BE2C (cell line): ENCODE measurements at places on chromosomes 2 and 18.

DNA sequence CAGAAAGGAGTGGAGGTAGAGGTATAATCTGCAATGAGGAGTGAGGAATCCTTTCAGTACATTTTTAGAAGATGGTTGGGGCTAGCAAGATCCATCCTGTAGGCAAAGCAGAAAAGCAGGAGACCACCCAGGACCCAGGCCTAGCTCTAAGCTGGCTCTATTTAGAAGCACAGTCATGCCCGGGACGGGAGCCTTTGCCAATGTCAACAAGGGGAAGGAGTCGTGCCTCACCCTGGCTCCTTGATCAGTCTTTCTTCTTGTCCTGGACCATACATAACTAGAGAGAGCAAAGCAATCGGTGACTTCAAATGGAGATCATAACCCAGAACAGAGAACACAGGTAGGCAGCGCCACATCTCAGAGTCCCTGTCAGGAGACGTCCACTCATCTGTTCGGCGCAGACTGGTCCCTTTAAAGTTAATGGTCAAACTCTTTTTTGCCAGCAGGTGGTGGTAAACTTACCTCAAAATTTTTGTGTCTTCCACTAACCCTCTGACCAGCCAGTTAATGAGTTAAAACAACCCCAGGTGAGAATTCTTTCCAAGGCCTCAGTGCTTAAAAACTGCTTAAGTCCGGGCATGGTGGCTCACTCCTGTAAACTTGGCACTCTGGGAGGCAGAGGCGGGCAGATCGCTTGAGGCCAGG lies 8.0 kb downstream of the MC5R start:
- no peak for DNase-seq

GRCh38 chr2:151979694-151980093 lies 119.2 kb downstream of the CACNB4 start:
- DNase-seq = no peak

- no peak for DNase-seq
Observed at GRCh38 chr18:23399067-23399466, 54.0 kb upstream of the RIOK3 start.

DNA sequence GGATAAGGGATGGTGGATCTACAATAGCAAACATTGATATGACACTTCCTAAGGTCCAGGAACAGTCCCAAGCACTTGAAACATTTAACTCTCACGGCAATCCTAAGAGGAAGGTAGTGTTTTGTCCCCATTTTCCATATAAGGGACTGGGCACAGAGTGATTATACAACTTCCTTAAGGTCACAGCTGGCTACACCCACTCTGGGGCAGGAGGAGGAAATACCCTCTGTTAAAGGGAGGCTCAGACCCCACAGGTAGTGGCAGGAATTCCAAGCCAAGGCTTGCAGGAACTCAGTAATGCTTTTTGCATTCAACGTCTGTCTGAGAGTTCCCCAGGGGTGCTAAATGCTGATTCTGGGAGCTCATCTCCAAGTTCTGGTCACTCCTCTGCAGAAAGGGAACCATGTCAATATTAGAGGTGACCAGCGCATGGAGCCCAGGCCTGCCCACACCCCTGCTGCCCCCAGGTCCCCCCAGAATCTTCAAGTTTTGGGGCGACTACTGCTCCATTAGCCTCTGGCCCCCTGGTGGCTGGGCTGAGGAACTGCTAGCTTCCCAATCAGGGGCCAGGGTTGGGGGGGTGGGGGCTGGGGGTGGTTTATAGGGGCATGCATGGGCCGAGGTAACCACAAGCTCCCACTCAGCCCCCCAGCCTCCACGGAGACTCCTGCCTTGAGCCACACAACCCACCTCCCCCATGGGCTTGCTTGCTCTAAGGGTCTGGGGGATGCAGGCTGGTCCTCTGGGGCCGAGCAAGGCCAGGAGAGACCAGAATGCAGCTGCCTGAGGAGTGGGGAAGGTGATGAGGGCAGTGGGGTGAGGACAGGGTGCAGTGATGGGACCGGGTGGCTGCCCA lies 11.1 kb downstream of the OBSL1 start:
- no peak for DNase-seq

DNA sequence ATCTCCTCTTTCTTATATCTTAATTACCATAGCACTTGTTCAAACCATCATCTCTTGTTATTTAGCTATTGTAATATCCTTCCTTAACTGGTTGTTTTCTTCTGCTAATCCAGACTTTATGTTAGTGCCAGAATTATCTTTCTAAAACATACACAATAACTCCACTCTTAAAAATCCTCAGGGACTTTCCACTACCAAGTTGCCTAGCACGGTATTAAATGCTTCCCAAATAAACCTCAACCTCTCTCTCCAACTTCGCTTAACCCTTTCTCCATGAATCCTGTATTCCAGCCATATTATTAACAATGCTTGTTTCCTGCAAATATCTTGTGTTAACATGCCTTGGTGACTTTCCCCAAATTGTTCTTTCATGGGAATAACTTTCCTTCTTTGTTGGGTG lies 84.5 kb downstream of the FAM228A start:
- no peak for DNase-seq

DNA sequence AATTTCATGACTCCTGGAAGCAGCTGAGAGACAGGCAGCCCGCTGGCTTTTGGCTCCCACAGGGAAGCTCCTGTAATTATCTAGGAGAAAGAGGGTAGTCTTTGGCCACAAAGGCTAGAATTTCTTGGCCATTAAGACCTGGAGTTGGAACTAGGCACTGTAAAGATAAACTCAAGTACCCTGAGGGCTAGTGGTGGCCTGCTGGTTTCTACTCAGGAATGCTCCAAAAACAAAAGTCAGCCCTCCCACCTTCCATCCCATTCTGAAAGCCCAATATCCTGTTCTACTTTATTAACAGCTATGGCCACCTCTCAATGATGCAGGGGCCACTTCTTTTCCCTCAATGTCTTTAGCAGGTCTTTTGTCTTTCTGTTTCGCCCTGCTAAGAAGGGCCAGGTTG lies 34.0 kb upstream of the CYP26B1 start:
- no peak for DNase-seq

- DNase-seq = no peak
Observed at GRCh38 chr18:24860978-24861680, 400.7 kb downstream of the HRH4 start.

- no peak for DNase-seq
Observed at GRCh38 chr2:40403233-40403836, 48.6 kb downstream of the SLC8A1 start.

DNA sequence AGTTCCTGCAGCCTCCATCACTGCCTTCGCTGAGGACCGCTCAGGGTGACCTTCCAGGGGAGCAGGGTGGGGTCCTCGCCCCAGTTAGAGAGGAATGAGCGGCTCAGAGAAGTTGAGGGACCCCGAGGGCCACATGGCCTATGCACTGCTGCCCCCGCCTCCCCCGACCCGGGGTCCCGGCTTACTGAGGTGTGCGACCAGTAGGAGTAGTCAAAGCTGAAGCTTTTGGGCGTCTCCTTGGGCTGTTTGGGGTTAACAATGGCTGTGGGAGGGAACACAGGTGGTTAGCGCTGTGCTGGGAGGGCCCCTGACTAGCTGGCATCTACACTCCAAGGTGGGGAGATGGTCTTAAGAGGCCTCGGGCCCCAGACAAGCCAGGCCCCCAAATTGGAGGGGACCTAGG lies 31.0 kb downstream of the KIF1A start:
- peak; percentile 6 for DNase-seq

- DNase-seq = no peak
Observed at GRCh38 chr2:181844551-181845290, 46.8 kb upstream of the ITPRID2 start.

DNA sequence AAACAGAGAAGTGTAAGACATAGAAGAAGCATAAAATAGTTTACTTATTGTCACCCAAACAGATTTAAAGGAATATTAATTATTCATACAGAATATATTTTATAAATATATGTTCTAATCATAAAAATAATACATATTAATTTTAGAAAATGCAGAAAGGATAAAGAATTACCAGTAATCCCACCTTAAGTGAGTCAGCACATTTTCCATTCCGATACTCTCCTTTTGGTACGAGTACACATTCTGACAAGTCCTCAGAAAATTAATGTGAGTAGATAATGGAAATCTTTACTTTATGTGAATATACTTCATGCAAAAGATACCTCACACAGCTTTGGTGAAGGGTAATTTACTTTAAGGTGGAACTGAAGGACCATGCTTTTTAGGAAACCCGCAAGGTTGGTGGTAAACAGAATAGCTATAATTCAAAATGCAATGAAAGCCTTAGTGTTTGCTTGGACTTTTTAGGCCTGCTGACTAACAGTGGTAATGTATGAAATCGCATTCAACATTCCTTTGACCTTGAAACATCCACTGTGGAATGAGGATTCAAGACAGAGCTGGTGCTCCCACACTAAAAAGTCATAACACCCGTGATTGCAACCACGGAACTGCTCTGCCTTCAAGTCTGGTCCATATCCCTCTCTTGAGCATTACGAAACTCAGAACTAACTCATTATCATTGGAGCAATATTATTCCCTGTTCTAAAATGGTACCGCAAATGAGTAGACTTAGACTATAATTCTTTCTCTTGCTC lies 28.1 kb upstream of the HTR2B start:
- no peak for DNase-seq

- DNase-seq = no peak
Observed at GRCh38 chr18:78619854-78620253, 359.8 kb upstream of the SALL3 start.

GRCh38 chr2:231785413-231785812 lies 832 bp upstream of the COPS7B start:
- no peak for DNase-seq

DNA sequence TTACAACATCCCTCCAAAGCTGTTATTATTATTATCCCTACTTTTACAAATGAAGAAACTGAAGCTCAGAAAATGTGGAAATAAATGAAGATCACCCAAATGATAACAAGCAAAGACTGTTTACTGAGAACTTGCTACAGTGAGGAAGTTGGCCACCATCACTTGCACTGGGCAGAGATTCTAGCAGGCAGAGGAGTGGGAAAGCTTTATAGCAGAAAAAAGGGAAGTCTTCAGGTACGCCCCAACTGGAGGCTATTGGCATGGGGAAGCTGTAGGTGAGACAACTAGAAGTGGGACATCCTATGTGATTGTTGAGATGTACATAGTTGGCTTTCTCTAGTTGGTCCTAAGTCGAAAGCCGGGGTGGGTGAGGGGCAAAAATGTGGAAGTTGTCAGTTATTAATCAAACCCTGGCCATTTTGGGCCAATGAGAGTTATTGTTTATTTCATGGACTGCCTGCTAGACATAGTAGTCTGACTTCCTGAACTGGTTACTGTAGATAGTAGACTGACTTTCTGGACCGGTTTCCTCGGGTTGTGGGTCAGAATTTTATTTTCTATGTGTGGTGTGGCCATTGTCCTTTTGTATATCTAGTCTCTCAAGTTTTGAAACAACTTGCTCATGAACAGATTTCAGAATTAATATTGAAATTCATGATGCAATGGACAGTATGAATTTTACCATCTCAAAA lies 40.2 kb upstream of the STAT4 start:
- DNase-seq = no peak

GRCh38 chr2:45001869-45002385 lies 7.3 kb downstream of the SIX2 start:
- DNase-seq = no peak

- no peak for DNase-seq
Observed at GRCh38 chr2:30159766-30160165, 13.0 kb downstream of the YPEL5 start.

GRCh38 chr18:11497585-11497984 lies 111.8 kb upstream of the SLC35G4 start:
- no peak for DNase-seq

- DNase-seq = no peak
Observed at GRCh38 chr2:219440388-219441256, 6.0 kb downstream of the SPEG start.

- no peak for DNase-seq
Observed at GRCh38 chr2:1446301-1446700, 33.0 kb downstream of the TPO start.

DNA sequence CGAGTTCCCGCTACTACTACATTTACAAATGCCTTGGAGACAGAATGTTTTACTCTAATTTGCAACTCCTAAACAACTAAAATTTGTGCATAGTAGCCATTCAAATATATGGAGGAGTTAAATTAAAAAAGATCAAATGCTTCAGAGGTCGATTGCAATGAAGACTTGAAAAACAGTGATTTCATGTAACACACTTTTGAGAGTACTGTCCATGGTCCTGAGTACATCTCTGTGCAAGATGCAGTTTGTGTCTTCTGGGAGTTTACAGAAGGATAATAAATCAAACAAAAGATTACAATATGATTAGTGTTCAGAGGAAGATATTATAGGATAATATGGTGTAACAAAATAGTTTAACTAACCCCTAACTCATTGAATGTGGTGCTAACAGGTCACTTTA lies 894.7 kb downstream of the TMEM182 start:
- no peak for DNase-seq

- DNase-seq = no peak
Observed at GRCh38 chr2:174300114-174300513, 34.6 kb upstream of the SP9 start.

GRCh38 chr2:30912056-30912455 lies 104.8 kb upstream of the CAPN13 start:
- no peak for DNase-seq

DNA sequence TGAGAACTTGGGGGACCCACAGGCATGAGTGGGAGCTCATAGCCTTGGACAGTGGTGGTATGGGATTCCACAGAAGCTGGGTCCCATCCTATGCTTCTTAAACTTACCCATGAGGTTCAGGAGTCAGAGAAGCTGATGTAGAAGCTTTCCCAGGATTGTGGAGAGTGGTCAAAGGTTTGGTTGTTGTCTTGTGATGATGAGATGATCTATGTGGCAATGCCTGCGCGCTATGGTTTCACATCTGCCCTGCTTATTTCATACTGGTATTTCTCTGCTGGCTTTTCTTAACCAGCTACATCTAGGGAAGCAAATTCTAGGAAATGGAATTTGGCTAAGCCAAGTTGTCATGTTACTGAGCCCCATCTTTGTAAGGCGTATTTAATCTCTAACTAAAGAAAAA lies 168.6 kb downstream of the ZNF407 start:
- DNase-seq = no peak

GRCh38 chr2:120670771-120671480 lies 64.7 kb upstream of the GLI2 start:
- DNase-seq = no peak

GRCh38 chr2:190465060-190465459 lies 56.9 kb downstream of the MFSD6 start:
- DNase-seq = no peak

DNA sequence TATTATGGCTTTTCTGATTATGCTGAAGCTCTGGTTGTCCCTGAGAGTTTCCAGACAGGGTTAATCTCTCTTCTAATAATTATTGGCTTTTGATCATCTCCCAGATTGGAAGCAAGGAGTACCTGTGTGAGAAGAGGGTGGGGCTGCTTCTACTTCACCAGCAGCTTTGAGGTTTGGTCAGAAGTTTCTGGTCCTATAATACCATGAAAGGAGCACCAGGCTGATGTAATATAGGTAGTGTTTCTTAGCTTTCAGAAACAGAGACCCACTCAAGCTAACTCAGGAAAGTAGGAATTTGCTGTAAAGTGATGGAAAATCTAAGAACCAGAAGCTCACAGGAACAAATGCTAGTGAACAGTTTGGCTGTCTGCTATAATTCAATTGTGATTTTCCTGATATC lies 57.6 kb downstream of the SGPP2 start:
- DNase-seq = no peak
